ENCODE measurements at places on chromosomes 3 and 15.

DNA sequence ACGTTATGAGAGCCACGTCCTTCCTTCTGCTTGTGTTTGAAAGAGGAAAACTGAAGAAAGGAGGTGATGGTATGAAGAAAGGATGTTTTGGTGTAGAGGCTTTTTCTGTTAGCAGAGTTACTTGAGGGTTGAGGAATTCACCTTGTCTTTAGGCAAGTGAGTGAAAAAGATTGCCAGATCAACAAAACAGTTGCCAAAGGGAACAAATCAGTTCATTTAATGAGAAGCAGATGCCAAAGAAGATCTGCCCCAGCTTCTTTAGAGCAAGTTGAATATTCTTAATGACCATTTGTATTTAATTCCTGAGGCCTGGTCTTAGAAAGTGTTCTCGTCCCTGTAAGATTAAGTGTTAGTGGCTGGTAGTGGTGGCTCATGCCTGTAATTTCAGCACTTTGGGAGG is 2.6 kb downstream of the CHCHD6 start:
- DNase-seq = no peak

DNA sequence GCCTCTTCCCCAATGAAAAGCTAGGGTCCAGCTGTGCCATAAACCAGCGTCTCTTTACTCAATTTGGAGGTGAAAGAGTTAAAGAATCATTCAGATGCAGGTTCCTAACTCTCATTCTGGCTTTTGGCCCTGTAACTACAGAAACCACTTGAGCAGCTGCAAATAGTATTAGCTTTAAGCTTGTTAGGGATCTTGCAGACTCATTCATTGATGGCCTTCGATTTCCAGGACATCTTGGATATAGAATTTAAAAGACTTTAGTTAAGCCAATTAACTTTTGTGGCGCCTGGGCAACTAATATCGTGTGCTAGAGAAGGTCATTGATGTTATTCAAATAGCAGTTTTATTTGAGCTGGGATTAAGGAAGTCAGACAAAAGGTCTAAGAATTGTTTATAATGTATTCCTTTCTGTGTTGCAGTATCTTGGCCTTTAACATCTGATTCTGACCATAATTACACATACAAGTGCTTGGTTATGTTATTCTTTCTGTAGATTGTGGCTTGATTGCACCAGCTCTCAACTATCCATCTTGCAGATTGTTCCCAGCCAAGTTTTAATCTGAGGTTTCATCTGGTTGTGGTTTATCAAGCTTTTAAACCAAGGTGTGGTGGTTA is 185.3 kb downstream of the CACNA2D3 start:
- no peak for DNase-seq

DNA sequence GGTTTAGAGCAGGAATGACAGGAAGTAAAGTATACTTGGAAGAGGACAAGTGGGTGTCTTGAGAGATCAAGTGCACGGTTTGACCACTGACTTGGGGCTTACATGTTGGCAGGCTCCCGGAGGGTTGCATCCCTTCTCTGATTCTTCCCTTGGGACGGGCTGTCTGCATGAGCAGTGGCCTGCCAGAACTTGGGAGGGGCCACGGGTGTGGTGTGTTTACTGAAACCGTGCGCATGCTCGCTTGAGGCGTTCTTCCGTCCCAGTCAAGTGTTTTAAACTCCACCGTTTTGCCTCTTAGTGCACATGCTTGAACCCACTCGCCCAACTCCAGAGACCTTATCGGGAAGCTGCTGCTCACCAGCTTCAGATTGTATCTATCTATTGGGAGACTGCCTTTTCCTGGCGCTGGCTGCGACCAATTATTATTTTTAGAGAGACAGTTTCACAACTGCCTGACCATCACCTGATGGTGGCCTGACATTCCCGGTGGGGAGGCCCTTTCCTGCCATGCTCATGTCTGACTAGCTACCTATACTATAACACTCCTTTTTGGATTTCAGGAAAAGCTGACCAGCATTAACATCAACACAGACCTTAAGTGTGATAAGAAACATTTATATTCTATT is 14.9 kb upstream of the C3orf22 start:
- no peak for DNase-seq

DNA sequence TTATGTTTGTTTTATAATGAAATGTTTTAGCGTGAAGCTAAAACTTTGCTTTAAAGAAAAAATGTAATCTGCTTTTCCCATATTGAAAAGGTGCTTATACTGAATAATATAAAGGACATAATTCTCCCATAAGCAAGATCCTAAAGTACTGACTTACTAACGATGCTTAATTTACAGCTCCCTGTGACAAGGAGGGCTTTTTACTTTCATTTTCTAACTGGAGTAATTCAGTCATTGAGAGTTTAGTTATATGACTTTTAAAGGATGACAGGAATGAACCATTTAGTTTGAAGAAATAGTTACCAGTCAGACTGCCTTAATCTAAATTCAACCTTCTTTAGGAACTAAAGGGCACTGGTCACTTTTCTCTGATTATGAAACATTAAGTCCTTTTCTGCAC is 19.3 kb upstream of the ZPLD1 start:
- DNase-seq = no peak

DNA sequence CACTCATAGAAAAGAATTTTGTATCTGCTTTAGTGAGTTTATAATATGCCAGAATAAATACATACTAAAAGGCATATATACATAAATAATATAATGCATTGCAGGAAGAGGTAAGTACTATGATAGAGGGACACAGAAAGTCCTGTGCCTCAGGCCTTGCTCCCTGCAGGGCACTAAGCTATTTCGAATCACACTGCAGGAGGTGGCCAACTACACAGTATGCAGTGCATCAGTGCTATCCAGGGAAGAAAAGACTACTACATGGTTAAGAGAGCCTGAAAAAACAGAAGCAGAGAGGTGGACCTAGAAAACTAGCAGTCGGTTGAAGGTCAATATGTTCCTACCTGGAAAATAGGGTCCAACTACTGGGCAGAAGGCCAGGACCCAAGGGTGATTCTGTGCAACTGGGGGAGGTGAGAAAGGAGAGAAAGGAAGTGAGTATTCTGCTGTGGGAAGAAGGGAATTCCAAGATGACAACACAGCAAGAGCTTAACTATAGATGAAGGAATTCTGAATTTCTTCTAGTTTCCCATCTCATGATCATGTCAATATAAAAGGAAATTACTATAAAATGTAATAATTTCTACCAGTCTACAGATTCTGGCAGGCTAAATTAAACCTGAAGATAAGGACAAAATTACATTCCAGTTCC is 218.0 kb downstream of the ZBTB20 start:
- DNase-seq = no peak

DNA sequence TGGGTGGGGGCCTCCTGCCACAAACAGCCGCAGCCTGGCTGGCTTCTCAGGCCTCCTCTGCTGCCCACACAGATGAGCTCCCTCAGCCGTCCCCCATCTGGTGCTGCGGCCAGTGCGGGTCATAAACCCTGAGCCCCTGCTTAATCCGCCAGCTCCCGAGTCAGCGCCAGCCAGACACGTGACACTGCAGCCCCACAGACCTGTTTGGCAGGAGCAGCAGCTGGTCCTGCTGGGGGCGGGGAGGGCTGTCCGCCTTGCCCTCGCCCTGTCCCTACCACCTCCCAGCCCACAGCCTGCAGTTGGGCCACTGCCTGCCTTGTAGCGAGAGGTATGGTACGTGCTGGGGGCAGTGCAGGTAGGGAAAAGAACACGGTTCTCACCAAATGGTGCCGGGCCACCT is 86.2 kb downstream of the IQSEC1 start:
- DNase-seq = no peak

DNA sequence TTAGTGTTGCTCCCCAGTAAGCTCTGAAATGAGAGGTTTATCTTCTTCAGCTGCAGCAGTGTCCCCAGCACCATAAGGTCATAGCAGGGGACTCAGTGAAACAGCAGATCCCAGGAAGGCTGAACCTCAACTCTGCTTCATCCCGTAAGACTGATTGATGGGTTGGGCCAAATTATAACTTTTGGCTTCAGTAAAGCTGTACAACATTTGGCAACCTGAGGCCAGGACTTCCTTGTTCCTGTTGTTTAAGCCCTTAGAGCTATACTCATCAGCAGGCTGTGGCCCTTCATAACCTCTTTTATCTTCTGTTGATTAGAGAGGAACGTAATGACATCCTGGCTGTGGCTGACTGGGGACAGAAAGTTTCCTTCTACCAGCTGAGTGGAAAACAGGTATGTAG is 29.0 kb downstream of the IFT122 start:
- no peak for DNase-seq

GRCh38 chr3:24683633-24684384 is 189.2 kb upstream of the THRB start:
- no peak for DNase-seq

Data from NCI-H1436 treated with DMSO at 0.1 percent for 48 hours (cell line).